ENCODE measurements at places on chromosomes 4 and X.

- DNase-seq = peak; percentile 47
Observed at GRCh38 chrX:143854006-143854405, 29.9 kb upstream of the UBE2NL start.

DNA sequence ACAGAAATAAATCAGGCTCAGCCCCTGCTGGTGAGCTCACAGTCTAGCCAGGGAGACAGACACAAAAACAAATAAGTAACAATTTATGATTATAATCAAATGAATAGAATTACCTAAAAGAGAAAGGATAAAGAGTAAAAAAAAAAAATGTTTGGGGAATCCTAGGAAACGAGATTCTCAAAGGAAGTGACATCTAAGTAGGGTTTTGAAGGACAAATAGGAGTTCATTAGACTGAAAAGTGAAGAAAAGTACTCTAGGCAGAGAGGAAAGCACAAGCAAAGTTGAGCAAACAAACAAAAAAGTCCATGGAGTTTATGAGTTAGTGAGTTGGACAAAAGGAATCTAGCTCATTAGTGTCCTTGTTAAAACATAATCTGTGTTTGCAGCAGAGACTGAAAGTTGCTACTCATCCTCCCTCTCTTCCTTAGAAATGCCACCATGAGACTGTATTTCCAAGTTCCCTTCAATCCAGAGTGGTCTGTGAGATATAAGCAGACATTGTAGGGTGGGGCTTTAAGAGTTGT lies 145.6 kb downstream of the SPATA18 start:
- no peak for DNase-seq

- no peak for DNase-seq
Observed at GRCh38 chrX:151570561-151570960, 7.1 kb downstream of the PASD1 start.

DNA sequence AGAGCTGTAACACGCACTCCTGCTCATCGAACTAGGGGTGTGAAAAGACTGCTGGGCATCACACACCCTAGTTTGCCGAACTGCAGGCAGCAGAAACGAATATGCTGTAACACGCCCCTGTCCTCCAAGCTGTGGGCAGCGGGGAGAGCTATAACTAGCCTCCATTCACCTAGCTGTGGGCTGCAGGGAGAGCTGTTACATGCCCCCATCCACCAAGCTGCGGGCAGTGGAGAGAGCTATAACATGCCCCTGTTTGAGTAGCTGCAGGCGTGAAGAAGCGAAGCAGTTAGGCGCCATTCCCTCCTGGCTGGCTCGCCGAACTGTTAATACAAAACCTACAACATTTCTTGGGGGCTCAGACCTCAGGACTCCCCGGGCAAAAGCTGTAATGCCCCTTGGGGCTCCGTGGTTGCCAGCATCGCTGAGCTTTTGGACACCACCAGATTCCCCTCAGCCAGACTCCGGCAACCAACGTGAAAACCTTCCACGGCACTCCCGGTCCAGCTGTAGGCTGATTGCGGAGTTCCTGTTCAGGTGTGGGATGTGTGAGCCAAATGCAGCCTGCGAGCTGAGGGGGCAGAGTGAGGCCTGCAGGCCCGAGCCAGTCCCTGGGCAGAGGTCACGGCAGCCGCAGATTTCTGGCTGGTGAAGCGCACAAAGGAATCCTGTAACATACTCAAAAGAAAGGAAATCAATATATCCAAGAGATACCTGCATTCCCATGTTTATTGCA lies 41.1 kb upstream of the ANKRD17 start:
- DNase-seq = no peak

- DNase-seq = peak; percentile 93
Observed at GRCh38 chrX:45623266-45623665, 422.6 kb upstream of the DIPK2B start.

DNA sequence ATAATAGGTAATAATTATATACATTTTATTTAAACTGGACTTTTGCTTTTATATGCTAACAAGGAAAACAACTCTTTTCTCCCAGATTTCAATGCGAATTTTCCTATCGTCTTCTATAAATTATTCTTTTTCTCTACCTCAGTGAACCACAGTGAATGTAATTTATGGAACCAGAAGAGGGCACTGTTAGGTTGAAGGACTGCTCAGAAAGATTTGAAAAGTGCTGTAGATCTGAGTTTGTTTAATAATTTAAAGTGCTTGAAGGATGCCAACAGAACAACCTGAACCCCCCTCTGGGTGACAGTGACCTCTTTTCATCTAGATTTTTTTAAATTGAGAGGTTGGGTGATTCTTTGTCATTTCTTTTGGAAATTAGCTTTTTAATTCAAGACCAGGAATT lies 54.9 kb downstream of the PHOX2B start:
- DNase-seq = peak; percentile 67

- DNase-seq = no peak
Observed at GRCh38 chr4:186807808-186808629, 84.4 kb upstream of the FAT1 start.

DNA sequence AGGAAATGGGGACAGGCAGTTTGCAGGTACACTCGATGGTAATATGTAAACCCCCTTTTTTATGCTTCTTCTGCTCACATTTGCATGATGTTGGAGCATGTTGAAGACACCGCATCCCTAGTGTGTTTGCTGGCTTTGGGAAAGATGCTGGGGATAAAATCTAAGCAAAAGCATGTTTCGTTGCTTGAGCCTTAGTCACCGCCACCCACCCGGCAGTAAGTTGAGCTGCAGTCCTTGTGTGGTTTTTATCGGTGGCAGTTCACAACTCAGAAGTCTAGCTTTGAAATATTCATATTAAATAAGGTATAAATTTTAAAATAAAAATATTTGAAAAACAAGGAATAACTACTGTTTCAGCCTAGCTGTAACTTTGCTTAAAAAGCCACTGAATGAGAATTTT lies 21.7 kb upstream of the MND1 start:
- DNase-seq = no peak

DNA sequence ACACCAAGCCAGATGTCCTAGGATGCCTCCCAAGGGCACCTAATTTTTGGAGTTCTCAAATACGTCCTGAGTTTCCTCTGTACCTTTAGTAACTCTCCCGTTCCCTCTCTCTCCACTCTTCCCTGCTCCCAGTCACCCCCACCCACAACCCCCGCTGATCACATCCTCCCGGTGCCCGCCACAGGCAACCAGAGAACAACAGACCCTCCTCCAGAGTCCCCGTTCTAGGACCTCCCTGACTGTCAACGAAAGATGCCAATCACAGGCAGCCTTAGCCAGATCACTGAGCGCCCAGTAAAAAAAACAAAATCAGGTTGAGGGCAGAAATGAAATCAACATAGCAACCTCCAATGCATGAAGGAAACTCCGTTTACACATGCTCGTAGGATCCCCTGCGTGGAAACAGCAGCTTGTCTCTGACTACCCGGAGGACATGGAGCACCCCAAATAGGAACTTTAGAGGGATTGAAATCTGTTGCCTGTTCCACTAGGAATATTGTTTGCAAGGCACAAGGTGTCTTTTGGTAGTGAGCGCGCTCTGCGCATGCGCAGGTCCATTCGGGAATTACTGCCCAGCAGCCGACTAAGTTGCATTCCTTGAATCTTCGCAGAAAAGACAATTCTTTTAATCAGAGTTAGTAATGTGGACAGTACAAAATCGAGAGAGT lies at the start of gene GABRB1:
GABRB1 (plus strand) TSS at position 557 of the 668 bp plus-strand sequence.
- DNase-seq = peak; percentile 50

DNA sequence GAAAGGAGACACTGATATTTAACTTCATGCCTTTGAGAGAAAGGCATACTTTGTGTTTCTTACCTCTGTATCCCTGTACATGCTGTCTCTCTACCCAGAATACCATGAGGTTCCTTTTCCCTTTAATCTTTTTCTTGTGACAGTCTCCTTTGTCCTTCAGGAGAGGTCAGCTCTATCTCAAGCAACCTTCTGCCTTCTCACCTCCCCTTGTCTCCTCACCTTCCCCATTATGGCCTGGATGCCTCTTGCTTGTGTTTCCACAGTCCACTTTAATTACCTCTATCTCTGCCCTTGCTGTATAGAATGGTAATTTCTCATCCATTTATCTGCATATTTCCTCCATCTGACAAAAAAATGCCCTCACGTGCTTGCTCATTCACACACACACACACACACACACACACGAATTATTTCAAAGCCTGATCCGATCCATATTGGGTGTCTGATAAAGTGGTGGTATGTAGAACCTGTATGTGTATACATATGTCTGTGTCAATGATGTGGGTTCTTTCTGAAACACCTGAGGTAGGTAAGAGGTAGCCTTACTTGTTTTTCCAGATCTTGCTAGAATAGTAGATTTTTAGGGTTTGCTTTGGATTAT lies 28.5 kb downstream of the MSN start:
- no peak for DNase-seq

DNA sequence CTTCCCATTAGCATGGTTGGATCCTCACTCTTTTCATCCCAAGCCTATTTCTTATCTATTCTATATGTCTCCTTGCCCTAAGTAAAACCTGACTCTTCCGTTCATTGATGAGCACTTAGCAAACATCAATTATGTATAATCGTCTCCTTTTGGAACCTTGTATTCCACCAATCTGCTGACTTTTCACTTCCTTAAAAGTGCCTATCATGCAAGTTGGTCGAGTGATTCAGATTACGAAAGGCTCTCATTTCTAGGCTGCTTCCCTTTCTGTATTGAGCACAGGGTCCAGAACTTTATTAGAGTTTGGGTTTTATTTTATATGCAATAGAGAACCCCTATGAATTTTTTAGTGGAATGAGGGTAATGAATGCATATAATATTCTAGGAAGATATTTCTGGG lies 27.1 kb upstream of the ALB start:
- no peak for DNase-seq

- no peak for DNase-seq
Observed at GRCh38 chr4:184850431-184851199, 24.8 kb upstream of the ACSL1 start.

DNA sequence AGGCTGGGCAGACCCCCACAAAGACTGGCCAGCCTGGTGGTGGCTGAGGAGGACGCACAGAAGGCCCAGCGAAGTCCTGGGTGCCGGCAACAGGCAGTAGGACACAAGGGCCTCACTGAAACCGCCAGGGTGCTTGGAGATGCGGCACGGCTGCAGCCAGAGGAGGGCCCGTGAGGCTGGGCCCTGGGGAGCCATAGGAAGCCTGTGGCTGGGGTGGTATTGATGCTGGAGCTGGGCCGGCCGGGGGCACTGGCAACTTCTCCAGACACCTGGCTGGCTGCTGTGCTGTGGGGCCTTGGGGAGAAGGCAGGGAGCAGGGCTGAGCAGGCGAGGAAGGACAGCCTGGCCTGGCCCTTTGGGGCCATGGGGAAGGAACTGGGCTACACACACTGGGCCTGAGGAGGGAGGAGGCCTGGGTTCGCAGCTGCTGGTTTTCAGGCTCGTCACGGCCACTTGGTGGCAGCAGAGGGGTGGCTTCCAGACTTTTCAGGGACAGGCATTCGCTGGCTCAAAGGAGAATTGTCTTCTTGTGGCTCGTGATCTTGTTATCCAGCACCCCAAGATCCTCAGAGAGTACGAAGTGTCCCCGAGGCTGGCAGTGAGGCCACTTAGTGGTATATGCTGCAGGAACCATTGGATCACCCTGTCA lies 37.2 kb downstream of the ATP2B3 start:
- DNase-seq = peak; percentile 41

DNA sequence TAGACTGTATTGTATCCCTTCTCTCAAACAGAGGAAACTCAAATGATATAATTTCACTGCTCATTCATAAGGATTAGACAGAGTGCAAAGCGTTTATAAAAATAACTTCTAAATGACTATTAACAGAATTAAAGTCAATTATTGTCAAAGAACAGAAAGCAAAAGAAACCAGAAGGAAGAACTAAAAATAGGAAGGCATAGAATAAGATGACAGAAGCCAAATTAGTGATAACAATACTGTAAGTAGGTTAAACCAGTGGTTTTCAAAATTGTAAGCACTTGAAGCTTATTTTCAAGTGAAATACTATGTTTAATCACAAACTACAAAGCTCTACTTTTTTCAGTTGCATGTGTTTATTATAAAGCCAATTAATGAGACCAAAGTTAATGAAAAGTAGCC lies 305.2 kb downstream of the PPP1R2C start:
- DNase-seq = no peak

DNA sequence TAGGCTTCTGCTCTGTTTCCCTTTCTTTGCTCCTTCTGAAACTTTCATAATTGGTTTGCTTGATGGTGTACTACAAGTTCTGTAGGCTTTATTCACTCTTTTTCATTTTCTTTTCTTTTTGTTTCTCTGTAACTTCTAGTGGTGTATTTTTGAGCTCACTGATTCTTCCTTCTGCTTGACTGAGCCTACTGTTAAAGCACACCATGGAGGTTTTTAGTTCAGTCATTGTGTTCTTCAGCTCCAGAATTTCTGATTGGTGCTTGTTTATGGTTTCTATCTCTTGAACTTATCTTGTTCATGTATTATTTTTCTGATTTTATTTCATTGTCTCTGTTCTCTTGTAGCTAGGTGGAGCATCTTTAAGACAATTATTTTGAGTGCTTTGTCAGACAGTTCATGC lies 33.4 kb upstream of the C4orf54 start:
- DNase-seq = no peak

DNA sequence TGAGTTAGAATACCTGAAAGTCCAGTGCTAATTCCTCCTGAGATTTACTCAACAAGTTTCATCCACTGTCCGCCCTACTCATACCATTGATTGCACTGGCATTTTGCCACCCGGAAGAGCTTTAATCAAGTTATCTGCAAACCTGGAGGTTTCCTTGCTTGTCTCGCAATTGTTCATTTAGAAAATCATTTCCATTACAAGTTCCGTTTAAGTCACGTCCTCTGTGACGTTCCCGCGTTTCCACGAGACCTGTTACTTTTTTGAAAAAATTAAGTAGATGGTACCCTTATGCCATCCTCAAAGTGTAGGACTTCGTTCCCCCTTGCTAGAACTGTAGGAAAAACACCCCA lies 761 bp upstream of the FRYL start:
- peak; percentile 53 for DNase-seq

- DNase-seq = peak; percentile 92
Observed at GRCh38 chr4:86359944-86360478, at the start of gene MAPK10. Gene MAPK10, minus strand, starts transcription at chr4:86360053.

DNA sequence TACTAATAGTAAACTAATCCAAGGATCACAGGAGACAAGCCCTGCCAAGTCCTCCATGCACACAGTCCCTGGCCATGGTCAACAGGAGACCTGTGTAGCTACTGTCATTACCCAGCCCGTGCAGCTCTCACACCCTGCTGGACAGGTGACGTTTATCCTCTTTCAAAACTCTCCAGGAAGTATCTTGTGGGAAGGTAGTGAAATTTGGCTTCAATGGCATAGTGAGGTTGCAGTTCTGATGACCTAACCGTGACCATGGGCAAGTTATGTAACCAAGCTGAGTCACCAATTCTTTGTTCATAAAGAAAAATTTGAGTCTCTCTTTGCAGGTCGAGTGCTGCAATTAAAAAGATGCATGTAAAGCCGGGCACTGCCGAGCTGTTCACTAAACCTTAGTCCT lies 11.3 kb upstream of the SLC2A9 start:
- DNase-seq = peak; percentile 22

Data from fibroblast of lung (primary cell).